Ureter (tissue), 1 donor: ENCODE measurements at places on chromosomes 1 and 21. TPM values are rescaled to one million over a fixed set of nuclear protein-coding genes. Genes with fewer than 3 reads are reported as not detected.
A peak's percentile ranks its signal among the peaks of the same experiment; 100 is the strongest.

DNA sequence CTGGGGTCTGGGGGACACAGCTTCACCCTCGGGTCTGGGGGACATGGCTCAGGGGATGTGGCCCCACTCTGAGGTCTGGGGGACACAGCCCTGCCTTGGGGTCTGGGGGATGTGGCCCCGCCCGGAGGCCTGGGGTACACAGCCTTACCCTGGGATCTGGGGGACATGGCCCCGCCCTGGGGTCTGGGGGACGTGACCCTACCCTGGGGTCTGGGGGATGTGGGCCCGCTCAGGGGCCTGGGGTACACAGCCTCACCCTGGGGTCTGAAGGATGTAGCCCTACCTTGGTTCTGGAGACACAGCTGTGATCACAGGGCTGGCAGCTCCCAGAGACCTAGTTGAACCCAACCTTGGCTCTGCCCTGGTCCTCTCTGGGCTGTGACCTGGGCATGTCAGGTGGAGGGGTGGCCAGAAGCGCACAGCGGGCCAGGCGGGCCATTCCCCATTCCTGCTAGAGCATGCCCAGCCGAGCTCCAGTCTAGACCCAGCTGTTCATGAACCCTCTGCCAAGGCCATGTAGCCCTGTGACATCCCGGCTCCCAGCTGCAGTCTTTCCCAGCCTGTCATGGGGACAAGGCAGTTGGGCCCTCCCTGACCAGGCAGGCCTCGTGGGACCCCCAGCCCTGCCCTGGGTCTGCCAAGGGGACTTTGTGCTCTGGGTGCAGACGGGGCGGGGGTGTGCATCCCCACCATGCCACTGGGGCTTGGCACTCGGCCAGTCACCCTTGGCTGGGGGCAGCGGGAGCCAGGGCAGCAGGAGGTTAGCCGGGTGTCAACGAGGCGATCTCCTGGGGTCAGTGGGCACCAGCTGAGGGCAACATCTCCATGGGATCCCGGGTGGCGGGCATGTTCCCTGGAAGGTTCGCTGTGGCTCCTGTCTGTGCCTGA lies 43.9 kb downstream of the WNT9A start:
- no peak for DNase-seq

DNA sequence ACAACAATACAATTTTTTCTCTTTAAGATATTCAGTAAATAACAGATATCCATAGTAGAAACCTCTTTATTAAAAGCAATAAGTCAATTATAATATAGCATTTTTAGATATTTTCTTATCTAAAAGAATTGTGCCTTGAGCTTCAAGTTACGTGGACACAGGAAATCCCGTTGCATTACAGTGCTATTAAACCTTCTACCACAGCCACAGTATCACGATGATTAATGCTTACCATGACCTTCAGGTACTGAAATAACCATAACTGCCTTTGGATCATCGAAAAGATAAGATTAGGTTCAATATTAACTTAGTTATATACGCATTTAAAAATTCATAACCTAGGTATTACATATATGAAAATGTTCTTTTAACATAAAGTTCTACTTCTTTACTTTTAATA lies 17.9 kb downstream of the B3GALNT2 start:
- DNase-seq, result no peak

- DNase-seq, result no peak
Observed at GRCh38 chr1:3015744-3016143, 5.5 kb upstream of the ACTRT2 start.

The MX1 gene
- 43.8 TPM for total RNA-seq

DNA sequence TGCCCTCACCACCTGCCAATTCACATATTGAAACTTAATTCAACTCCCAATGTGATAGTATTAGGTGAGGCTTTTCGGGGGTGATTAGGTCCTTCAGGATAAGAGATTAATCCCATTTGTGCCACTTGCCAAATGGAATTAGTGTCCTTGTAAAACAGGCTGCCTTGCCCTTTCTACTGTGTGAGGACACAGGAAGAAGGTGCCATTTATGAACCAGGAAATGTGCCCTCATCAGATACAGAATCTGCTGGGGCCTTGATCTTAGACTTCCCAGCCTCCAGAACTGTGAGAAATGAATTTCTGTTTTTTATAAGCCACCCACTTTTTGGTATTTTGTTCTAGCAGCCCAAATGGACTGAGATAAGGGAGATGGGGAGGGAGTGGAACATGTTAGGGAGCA lies 39.1 kb upstream of the AGL start:
- no peak for DNase-seq

The PLA2G2C gene
- not detected for total RNA-seq

- DNase-seq, result no peak
Observed at GRCh38 chr21:14870853-14871149, 194.0 kb downstream of the NRIP1 start.

- no peak for DNase-seq
Observed at GRCh38 chr1:220710333-220710732, 20.2 kb downstream of the C1orf115 start.

The FALEC gene
- total RNA-seq, result not detected

DNA sequence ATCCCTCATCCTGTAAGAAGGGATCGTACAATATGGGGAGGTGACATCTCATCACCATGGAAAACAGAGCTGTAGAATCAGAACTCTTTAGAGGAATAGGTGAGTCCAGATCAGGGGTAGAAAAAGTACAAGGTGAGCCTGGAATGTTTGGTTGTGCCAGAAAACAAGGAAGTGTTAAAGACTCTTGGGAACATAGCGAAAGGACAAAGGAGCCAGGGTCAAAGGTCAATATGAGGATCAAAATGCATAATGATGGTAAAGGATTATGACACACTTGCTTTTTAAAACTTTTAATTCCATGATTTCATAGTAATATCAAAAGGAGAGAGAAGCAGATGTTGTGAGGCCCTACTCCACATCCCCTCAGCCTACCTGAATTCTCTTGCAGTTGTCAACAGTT lies 19.2 kb upstream of the TRIM33 start:
- no peak for DNase-seq

The KRTAP7-1 gene
- total RNA-seq, result not detected

DNA sequence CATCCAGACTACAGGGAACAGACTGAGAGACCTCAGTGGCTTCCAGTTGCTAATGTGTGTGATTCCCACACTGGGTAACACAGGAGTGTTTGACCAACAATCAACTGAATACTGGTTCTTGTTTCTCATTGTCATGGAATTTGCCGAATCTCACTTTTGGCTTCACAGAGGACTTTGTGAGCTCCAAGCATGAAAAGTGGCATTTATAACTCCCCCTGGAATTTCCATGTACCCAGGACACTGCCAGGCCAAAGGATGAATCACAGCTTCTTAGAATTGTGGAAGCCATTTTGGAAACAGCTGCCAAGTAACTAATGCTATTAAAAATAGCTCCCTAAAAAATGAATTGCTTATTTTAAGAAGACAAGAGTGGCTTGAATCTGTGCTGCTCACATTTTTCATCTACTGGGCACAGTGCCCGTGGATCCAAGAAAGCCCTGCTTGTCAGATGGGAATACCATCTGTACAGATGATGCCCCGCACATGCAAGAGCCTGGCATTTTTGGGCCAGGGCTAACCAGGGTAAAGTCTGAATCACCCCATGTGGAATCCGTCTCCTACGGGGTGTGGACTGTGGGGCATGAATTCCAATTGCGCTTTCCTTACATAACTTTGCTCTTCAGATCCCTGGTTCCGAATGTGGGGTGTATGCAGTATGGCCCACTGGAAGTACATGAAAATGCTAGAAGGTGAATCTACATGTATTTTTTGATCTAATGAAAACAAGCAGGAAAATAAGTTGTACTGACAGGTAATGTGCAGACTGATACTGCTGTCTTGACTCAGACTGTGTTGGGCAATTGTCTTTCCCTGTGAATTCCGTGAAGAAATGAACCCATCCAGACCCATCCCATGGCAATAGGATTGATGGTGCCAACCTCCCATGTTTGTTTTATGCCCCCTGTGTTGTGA lies 487.3 kb downstream of the SIPA1L2 start:
- peak; percentile 74 for DNase-seq

DNA sequence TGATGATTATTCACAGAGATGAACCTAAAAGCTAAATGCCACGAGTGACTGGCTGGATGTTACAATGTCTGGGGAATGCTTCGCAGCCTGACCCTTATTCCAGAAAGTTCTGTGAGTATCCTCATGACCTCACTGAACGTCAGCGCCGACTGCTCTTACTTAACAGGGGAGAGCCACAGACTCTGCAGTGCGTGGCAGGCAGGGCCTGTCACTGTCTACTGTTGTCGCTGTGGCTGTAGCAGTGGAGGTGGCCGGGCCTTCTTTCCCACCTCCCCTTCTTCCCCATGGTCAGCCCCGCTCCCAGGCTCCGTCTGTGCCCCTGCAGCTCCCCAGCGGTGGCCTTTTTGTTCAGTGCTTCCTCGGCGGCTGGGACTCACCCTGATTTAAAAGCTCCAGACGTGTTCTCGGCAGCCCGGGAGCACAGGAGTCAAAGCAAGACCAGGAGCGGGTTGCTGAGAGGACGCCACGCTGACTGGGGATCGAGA lies 52.2 kb upstream of the TARBP1 start:
- DNase-seq, result peak; percentile 69

- no peak for DNase-seq
Observed at GRCh38 chr21:31658053-31658452, 1.4 kb upstream of the SOD1 start.

GRCh38 chr1:248102847-248103246 lies 7.9 kb downstream of the OR2L13 start:
- no peak for DNase-seq

The GPR37L1 gene
- 0.10 TPM for total RNA-seq

- peak; percentile 14 for DNase-seq
Observed at GRCh38 chr21:44397431-44398031, 44.1 kb downstream of the TRPM2 start.

DNA sequence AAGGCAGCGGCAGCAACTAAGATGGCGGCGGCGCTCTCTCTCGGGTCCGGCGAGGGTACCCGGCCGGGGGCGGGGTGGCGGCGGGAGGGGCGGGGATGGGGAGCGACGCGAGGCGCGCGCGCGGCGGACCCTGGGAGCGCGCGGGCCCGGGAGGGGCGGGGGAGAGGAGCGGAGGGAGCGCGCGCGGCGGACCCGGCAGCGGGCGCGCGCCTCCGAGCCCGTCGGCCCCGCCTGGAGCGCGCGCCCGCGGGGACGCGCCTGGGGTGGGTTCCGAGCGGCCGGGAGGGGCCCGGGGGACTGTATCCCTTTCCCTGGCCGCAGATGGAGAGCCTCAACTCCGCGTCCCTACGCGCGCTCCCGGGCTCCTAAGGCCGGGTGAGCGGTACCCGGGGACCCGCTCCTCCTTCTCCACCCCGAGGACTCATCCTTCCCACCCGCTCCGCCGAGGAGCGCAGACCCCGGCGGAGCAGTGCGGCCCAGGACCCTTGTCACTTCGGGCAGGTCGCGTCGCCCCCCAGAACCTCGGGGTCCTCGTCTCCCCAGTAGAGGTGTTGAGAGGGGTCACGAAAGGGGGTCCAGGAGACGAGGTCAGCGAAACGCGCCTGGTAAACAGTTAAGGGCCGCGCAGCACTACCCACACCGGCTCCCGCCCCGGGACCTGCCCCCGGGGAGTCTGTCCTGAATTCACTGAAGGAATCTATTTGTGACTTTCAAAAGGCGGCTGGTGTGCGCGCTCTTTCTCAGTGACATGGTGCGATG lies at the start of gene CLSTN1:
TSS of gene CLSTN1 (minus strand) at position 23 of the 759 bp plus-strand sequence. CDS start 232 bp downstream, outside the sequence.
- DNase-seq, result peak; percentile 91

DNA sequence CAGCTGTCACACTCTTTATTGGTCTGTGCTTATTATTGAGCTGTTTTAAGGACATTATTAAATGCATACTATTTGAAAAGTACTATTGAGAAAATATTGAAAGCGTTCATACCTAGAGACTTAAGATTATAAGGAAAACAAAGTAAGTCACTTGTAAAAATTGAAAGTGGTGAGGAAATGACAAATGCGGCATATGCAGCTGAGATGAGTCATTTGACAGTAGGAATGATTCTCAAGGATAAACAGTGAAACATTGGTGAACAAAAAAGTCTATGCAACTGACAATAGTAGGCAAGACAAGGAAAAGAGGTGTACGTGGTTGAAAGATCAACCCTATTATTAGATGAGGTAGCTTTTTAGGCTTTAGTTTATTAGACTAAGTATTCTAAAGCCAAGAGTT lies 82.6 kb upstream of the MAP10 start:
- DNase-seq, result no peak

- DNase-seq, result no peak
Observed at GRCh38 chr1:68470388-68470970, 20.7 kb upstream of the RPE65 start.

DNA sequence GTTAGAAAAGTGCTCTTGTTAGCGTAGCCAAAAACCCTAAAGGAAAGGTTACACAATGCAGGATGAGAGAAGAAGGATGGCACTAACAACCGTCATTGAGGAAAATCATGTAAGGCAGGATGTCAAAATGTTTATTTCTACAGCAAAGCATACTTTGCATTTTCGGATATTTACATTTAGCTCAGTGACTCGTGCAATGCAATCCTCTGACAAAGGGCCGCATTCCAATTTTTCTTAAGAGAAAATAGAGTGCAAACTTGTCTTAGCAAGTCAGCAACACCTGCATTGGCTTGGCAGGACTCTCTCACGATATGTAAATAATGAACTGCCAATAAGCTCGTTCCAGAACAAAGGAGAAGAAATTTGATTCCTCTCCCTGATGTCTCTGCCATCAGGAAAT lies 33.3 kb downstream of the TIAM1 start:
- DNase-seq, result no peak

DNA sequence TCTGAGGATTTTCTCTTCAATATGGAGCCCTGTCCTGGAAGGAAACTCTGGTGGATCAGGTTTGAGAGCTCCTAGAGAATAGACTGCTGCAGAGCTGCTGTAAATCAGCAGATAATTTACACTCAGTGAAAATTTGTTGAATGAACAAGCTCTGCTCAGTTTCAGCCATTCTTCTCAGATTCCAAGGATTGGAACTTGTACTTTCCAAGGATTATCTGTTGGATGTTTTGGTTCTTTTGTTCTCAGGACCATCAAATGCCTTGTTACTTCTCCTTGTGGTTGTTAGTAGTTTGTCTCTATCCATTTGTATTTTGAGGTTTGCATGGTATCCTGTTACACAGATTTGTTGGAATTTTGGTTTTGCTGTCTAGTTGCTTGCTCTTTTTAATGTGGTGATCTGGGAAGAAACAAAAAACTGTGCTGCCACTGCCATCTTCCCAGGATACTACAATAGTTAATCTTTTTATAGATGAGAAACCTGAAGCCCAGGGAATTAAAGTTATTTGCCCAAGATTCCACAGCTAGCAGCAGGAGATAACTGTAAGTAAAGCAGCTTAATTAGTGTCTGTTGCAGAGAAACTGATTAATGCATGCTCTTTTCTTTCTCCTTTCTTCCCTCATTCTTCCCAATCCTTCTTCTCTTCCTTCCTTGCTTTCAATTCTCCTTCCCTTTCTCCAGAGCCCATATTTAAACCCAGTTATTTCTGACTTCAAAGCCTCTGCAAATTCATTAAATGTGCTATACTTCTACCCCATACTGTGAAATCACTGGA lies 21.7 kb upstream of the KIFAP3 start:
- no peak for DNase-seq

GRCh38 chr1:35726450-35727433 lies 8.1 kb upstream of the C1orf216 start:
- no peak for DNase-seq

- DNase-seq, result no peak
Observed at GRCh38 chr21:42374864-42375499, 8.6 kb upstream of the TFF1 start.
